ENCODE measurements at places on chromosomes 1 and 21.

GRCh38 chr1:32334274-32334861 lies 1.7 kb downstream of the MARCKSL1 start:
- no peak for DNase-seq

DNA sequence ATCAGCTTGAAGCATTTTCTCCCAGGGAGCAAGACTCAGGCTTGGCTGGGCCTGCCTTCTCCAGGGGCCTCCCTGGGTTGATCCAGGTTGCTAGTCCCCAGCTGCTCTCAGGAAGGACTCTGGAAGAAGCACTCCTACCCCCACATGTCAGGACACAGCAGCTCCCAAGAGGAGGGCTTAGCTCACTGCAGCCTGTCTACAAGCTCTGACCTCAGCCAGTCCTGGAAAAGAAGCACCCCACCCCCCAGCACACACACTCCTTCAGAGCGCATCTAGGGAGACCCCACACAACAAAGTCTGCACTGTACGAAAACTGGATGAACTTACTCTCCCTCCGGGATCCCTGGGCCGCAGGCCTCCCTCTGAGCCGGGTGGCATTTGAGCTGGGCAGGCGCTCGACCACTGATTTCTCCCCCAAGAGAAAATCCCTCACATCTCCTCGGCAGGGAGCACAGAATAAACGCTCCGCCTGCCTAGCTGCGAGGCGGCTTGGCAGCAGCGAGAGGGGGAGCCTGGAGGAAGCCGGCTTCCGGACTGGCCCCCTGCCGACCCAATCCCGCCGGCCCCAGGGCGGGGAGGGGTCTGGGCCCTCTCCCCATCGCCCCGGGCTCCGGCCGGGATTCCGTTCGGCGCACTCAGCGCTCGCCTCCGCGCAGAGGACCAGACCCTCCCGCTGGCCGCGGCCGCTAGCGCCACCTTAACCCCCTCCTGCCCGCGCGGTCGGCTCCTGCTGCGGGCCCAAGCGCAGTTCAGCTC lies at the start of gene KCNA2:
Gene KCNA2, minus strand, starts transcription at position 458 of the 756 bp plus-strand sequence. CDS start 1,576 bp downstream, outside the sequence.
- no peak for DNase-seq

DNA sequence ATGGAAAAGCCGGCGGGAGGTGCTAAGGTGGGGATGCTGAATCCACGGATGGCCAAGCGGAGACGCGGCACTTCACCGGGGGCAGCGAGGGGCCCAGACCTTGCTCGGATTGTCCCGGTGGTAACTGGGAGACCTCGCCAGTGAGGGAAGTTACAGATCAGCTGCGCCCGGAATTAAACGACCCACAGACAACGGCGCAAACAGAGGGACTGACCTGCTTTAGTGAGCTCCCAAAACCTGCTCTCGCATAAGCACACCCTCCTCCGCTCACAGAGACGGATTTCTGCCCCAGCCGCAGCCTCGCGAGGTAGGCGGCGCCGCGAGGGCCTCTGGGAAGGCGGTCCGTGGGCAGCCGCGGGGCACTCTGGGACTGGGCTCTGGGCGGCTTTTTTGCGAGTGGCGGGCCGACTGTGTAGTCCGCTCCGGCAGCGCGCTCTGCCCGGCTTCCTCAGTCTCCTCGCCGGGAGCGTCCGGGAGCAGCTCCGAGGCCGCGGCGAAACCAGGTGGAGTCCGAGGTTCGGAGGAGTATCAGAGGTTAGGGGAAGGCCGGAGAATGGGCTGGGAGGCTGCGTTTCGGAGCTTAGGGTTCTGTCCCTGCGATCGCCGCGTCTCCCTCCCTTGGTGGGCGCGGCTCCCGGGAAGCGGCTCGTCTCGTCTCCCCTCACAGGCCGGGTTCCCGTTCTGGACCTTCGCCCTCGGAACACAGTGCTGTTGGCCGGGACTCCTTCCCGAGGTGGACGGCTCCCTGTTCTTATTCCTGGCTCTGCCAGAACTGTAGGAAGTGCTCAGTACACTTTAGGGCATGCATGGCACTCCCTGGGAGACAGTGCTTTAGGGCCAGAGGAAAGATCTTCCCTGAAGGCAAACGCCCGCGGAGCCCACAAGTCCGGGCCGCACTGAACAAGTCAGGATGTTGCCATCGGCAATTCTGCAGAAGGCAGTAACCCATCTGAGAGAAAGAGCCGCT lies at the start of gene EXO5:
Gene EXO5, plus strand, starts transcription at position 393 of the 967 bp plus-strand sequence. CDS start 5,778 bp downstream, outside the sequence.
- DNase-seq: peak; percentile 73

- no peak for DNase-seq
Measured at GRCh38 chr1:221886311-221886710, 144.4 kb upstream of the DUSP10 start.

DNA sequence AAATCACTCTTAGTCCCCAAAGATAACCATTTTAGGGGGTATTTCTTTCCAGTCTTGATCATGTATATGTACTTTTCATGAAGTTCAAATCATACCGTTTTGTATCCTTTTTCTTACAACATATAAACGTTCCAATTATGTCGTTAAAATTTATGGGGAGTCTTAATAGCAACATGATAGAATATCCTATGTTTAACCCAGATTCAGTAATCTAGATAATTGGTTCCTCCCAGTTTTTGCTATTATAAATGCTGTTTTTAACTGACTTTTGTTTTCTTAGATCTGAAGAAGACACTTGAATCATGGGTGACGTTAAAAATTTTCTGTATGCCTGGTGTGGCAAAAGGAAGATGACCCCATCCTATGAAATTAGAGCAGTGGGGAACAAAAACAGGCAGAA lies 3.1 kb downstream of the DHX9 start:
- no peak for DNase-seq
